ENCODE measurements at places on chromosomes 1 and 21.

DNA sequence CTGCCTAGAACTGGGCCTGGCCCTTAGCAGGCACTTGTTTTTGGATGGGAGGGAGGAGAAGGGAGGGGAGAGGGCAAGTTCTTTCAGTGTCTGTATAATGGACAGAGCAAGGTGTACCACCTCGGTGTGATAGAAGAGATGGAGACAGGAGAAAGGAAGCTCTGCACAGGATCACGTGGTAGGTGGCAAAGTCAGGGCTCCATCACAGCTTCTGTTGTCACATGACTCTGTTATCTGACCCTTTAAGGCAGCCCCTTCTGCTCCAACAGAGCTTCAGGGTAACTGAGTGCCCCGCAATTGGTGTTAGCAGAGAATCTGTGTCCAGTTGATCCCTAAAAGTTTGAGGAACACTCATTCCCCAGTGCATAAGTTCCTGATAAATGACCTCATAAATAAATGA, 16.5 kb upstream of the ETS2 start:
- ATAC-seq: no peak

DNA sequence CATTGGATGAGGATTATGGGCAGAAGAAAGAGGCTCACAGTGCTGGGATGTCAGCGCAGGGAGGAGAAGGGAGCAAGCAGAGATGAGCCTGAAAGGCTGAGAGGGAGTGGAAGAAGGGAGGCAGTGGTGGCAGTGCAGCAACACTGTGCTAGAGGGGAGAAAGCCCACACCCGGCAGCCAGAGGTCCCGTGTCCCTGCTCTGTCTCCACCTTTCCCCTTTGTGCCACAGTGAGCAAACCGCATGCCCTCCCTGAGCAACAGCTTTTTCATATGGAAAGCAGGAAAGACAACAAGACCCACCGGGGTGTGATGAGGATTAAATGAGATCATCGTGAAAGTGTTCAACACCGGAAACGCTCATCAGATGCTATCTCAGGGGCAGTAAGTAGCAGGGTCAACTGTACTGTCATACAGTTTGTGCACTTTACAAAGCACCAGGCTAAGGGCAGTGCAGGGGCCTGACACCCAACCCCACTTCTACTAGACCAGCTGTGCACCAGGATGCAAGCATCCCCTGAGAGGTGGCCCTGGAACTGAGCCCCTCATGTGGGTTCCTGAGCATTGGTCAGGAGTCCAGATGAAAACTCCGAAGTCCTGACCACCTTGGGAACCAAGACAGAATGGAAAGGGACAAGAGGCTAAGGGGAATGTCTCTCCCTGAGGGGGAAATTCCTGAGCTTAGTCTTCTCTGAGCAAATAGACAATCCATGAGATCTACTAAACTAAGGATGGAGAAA, 9.1 kb downstream of the NHLH1 start:
- ATAC-seq: no peak

DNA sequence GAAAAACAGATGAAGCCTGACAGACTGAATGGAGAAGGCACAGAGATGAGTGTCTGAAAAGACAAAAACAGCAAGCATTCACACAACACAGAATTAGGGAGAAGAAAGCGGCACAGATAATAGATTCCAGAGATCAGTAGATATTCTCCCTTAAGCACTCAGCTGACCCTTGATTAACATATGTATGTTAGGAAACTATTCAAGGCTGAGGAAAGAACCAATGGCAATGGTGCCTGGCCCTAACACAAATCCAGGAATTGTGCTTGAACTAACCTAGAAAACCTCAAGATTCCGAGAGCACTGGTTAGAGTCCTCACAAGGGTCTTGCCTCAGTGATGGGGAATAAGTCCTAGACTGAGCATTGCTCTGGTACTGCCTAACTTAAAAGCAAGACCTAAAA, 30.9 kb downstream of the KCNT2 start:
- ATAC-seq: no peak

DNA sequence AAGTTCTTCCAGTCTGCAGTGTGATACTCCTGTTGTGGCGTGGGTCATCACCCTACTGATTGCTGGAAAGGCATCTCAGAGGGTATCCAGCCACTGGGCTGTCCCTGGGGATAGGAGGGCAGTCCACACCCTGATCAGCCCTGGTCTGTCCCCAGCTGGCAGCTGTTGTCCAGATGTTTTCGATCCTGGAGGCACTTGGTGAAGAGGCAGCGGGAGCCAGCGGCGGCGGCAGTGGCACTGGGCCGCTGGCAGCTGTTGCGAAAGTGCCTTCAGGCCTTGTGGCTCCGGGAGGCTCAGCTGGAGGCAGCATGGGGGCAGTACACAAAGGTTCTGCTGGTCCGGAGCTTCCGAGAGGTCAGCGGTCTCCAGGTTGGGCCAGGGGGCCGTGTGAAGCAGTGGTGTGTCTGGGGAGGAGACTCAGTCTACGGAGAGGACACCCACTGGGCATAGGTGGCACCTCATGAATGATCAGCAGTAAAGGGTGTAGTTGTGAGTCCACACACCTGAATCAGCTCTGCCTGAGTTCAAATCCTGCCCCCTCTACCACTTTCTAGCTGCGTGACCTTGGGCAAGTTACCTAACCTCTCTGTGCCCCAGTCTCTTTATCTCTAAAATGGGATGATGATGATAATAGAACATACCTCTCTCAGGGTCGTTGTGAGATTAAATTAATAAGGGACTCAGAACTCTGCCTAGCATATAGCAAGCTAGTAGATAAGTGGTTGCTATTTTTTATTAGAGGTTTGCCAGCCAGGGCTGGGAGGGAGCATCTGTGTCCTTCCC, 6.1 kb downstream of the C1orf167 start:
- no peak for ATAC-seq

- ATAC-seq: no peak
Measured at GRCh38 chr1:63173161-63173560, 149.2 kb upstream of the FOXD3 start.

DNA sequence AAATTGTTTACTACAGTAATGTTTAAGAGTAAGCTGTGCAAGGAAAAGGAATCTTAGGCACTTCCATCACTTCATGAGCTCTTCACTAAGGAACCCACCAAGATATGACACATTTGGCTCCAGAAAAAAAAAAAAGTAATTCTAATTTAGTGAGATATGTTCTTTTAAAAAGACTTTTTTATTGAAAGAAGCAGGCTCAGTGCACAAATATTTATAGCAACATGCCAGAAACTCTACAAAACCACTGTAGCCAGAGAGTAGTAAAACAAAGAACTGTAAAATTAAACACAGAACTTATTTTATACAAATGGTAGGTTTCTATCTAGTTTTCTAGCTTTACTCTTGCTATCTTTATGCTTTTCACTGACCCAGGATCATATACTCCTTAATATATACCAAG, 434.6 kb upstream of the ADGRL2 start:
- ATAC-seq: no peak

DNA sequence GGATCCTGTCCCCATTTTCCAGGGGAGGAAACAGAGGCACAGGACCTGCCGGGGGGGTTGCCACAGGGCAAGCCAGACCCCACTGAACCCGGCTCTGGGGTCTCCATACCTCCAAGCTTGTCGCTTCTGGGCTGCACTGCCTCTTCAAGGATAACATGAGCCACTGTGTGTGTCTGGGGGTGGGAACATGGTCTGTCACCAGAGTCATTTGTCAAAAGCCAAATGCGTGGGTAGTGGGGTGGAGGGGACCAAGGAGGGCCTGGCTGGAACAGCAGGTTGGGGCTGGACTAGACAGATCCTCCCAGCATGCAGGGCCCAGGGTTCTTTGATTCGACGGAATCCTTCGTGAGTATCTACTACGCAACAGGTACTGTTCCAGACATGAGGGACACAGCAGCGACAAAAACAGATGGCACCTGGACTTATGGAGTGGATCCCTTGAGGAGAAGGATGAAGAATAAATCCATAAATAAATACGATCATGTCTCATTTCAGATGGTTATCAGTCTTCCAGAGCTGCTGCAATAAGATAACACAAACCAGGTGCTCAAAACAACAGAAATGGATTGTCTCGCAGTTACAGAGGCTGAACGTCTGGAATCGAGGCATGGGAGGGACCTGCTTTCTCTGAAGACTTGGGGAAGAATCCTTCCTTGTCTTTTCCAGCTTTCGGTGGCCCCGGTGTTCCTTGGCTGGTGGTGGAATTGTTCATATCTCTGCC, 28.7 kb downstream of the C1QB start:
- no peak for ATAC-seq
